ENCODE measurements at places on chromosomes 12 and 14.

GRCh38 chr12:121668750-121669520 is 519 bp downstream of the MORN3 start:
- DNase-seq: peak; percentile 28

- DNase-seq: no peak
Measured at GRCh38 chr14:20515846-20516245, 10.5 kb downstream of the RNASE10 start.

- DNase-seq: no peak
Measured at GRCh38 chr12:18811273-18811672, 73.4 kb downstream of the CAPZA3 start.

DNA sequence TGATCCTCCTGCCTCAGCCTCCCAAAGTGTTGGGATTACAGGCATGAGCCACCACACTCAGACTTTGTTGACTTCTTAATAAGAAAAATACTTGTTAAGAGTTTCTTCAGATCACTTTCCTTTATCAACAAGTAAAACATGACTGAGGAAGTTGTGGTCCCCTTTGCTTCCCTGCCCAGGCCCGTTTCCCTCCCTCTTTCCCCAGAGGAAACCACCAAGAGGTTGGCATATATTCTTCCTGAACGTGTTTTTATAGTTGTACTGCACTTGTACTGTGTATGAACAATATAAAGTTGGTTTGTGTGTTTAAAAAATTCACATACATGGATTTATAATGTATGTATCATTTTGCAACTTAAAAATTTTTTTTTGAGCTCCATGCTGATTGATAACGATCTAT is 28.4 kb downstream of the PTPN11 start:
- DNase-seq: no peak

DNA sequence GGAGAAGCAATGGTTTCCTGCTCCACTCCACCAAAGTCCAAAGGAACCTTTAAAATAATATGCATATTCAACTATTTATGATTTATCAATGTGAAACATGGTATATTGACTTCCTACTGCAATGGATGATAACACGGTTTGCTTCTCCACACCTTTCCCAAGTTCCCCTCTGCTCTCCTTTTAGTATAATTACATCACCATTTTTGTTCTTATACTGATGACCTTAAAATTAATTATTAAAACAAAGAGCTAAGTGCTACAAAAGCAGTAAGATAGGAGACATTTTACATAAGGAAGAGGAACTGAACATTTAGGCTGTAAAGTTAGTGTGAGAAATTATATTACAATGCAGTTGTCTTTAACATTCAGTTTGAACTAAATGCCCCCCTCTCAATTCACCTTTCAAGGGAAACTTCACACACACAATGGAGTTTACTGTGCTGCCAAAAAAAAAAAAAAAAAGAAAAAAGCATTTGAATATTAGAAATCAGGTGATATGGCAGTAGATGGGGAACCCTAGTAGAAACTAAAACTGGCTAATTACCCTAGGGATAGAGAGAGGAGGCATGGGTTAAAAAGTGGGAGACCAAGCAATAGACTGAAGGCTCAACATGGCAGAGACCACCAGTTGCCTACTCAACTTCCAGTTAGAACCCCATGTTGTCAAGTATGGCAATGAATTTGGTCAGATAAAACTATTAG is 37.1 kb upstream of the STK38L start:
- no peak for DNase-seq

GRCh38 chr12:105418229-105418628 is 87.7 kb downstream of the C12orf75 start:
- DNase-seq: no peak

- DNase-seq: no peak
Measured at GRCh38 chr14:68948686-68949600, 30.2 kb downstream of the ACTN1 start.

DNA sequence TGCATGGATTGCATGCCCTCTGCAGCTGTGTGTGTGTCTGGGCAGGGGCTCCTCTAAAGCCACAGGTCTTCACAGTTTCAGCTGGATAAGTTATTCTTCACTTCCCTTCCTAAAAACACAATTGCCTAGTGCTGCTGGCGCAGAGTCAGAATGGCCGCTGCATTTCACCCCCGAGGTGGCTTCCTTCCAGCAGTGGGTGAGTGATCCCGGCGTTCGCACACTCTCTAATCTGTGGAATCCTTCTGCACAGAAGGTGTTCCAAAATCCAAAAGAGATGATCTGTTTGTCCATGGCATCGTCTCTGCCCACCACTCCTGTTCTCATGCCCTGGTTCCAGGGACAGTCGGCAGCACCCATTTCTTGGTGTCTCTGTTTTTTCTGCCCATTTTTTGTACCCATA is 340.7 kb downstream of the DPF3 start:
- no peak for DNase-seq

DNA sequence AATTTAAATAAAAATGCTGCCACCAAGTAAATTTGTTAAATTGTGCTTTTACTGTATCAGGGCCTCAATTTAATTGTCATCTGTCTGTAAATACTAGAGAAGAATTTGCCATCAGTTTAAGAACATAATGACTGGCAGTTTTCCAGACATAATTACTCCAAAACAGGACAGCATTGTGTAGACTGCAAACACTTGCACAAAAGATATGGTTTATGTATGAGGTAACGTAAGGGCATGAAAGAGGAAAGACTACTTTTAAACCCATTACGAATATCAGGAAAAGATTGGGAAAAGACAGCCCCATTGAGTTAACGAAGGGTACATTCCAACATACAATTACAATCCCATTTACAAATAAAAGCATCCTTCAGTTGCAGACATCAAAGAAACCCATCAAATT is 59.8 kb upstream of the KRR1 start:
- no peak for DNase-seq

- no peak for DNase-seq
Measured at GRCh38 chr12:57165741-57166140, 18.3 kb upstream of the LRP1-AS start.
